ENCODE measurements at places on chromosomes 6 and 20.
A peak's percentile ranks its signal among the peaks of the same experiment; 100 is the strongest.

DNA sequence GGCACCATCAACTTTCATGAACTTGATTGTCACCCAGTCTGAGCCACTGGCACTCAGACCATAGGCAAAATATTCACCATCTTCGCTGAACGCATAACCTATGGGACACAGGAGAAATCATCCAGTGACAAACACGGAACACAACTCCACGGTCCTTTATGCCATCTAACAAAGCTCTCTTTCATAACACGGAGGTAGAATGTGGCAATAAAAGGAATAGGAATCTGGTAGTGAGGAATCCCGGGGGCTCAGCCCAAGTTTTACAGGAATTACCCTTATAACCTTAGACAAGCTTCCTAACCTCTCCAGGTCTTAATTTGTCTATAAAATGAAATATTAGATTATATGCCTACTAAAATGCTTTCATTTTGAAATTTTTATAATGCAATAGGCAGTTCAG, 29.4 kb downstream of the PREP start:
- no peak for DNase-seq

- DNase-seq = no peak
These were observed 39.6 kb upstream of the BLCAP start for GRCh38 chr20:37567331-37567665.

GRCh38 chr20:49136817-49137571, 51.1 kb downstream of the STAU1 start:
- no peak for DNase-seq

DNA sequence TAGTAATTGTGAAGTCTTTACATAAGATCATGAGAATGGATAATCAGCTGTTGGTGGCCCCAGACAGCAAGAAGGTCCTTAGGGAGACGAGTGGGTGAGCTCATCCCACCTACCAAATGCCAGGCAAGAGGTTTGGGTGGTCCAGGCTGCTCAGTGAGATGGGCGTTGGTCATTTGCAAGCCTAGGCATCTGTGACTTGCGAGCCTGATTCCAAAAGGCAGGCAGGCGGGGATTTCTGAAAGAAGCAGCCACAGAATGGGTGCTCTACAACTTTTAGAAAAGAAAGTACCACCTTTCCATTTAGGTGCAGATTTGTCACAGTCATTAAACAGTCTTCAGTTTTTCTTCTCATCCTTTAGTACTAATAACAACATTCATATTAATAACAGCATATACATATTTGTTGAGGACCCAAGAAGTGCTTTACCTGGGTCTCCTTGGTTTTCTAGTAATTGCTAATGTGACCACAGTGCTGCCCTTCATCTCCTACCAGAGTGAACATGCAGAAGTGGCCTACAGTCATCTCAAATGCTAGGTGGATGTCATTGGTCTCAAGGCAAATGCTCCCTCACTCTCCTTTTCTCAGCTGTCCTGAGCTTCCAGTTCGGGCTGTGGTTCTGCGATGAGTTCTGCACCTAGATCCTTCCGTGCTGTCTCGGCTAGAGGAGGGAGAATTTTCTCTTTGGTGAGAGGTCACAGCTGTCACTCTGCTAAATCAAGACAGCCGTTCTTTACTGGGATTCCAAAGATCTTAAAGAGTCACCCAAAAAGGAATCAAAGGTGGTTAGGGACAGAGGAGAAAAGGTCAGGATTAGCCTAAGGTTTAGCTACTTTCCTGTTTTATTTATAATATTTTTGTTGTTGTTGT, 2.7 kb downstream of the WRNIP1 start:
- DNase-seq = no peak

GRCh38 chr6:121274666-121275295, 59.5 kb downstream of the TBC1D32 start:
- DNase-seq = peak; percentile 47

DNA sequence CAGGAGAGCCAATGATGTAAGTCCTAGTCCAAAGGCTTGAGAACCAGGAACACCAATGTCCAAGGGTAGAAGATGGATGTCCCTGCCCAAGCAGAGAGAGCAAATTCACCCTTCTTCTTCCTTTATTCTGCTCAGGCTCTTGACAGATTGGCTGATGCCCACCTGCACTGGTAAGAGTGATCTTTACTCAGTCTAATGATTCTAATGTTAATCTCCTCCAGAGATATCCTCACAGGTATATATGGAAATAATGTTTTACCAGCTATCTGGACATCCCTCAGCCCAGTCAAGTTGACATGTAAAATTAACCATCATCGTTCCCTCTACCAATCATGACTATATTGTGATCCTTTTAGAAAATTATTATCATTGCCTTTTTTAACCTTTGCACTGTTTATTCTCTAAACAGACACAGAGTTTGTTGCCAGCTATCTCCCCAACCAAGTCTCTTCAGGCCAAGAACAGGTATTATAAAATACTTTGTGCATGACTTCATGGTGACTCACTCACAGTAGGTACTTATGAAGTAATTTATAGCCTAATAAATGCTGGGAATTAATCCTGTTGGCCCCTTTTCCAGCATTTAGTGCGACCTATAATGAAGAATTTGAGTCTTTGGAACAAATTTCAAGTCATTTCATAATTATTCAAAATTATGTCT, 26.2 kb upstream of the TSHZ2 start:
- DNase-seq = no peak

GRCh38 chr6:77019081-77019480, 444.2 kb downstream of the HTR1B start:
- no peak for DNase-seq

DNA sequence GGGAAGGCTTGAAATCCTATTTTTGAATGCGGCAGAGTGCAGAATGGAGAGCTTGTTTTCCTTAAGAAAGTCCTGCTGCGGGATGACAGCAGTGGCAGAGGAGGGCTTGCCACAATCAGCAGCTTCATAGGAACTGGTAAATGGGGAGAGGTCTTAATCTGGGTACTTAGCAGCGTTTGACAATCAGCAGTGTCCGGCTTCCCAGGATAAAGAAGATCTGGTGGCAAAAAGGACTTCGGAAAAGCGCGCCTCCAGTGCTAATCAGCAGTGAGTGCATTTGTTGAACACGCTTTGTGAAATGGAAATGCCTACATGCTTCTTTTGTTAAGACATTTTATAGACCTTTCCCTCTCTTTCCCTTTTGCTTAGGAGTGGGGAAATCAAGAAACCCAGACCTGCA, 735.7 kb downstream of the QKI start:
- DNase-seq = no peak

GRCh38 chr6:2582268-2582667, 168.5 kb downstream of the MYLK4 start:
- DNase-seq = no peak

- DNase-seq = peak; percentile 82
These were observed 56.2 kb upstream of the EDN1 start for GRCh38 chr6:12233693-12234571.

- DNase-seq = peak; percentile 35
These were observed 36.8 kb downstream of the NCR2 start for GRCh38 chr6:41371992-41372831.

DNA sequence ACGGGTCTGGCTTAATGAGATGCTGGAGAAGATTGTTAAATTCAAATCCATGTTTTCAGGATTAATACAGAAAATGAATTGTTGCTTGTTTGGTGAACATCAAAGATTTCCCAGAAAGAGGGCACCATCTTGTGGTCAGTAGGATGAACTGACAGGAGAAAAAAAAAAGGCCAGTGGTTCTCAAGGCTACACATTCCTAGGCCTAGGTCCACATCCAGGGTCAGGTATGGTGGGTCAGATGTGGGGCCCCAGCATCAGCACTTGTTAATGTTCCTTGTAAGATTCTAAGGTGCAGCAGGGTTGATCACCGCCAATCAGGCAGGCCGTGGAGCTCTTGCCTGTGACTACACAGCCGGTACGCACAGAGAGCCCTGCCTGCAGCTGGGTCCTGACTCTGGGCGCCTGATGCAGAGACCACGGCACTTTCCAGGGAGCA, 34.0 kb upstream of the FOXO3 start:
- DNase-seq = peak; percentile 39

DNA sequence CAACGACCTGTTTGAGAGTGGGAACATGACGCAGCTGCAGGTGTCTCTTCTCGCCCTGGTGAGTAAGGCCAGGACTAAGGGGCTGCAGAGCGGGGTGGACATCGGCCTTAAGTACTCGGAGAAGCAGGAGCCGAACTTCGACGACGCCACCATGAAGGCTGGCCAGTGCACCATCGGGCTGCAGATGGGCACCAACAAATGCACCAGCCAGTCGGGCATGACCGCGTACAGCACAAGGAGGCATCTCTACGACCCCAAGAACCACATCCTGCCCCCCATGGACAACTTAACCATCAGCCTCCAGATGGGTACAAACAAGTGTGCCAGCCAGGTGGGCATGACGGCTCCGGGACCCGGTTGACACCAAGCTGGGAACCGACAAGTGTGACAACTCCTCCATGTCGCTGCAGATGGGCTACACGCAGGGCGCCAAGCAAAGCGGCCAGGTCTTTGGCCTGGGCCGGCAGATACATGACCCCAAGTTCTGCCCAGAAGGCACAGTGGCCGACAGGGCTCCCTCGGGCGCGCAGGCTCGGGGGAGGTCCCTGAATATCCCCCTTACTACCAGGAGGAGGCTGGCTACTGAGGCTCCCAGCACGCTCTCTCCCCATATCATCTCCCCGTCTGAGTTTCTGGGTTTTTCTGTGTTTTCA, 15.9 kb upstream of the AMD1 start:
- no peak for DNase-seq

DNA sequence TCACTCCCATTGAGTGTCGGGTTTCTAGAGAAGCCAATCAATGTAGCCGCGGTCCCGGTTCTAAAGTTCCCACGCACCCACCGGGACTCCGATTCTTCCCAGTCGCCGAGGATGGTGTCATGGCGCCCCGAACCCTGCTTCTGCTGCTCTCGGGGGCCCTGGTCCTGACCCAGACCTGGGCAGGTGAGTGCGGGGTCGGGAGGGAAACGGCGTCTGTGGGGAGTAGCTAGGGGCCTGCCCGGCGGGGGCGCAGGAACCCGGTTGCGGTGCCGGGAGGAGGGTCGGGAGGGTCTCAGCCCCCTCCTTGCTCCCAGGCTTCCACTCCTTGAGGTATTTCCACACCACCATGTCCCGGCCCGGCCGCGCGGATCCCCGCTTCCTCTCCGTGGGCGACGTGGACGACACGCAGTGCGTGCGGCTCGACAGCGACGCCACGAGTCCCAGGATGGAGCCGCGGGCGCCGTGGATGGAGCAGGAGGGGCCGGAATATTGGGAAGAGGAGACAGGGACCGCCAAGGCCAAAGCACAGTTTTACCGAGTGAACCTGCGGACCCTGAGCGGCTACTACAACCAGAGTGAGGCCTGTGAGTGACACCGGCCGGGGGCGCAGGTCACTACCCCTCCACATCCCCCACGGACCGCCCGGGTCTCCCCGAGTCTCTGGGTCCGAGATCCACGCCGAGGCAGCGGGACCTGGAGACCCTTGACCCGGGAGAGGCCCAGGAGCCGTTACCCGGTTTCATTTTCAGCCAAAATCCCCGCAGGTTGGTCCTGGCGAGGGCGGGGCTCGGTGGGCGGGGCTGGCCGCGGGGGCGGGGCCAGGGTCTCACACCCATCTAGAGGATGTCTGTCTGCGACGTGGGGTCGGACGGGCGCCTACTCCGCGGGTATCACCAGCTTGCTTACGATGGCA, 35.2 kb upstream of the HLA-G start:
- DNase-seq = no peak

DNA sequence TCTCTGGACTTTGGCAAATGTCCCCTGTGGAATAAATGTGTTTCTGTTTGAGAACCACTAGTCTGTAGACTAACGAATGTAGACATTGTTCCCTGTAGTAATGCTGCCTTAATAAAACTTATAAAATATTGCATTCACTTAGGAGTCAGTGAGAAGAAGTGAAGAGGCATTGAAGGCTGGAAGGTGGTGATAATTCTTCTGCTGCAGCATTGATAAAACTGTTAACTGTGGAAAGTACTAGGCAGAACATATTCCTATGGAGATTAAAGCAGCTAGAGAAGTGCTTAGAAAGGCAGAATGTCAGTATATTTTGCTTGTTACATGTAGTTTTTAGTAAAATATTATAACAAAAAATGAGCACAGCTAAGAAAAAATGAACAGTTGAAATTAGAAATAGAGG, 4.8 kb downstream of the PGK2 start:
- DNase-seq = no peak

GRCh38 chr6:135876058-135876457, 24.6 kb downstream of the PDE7B start:
- no peak for DNase-seq

DNA sequence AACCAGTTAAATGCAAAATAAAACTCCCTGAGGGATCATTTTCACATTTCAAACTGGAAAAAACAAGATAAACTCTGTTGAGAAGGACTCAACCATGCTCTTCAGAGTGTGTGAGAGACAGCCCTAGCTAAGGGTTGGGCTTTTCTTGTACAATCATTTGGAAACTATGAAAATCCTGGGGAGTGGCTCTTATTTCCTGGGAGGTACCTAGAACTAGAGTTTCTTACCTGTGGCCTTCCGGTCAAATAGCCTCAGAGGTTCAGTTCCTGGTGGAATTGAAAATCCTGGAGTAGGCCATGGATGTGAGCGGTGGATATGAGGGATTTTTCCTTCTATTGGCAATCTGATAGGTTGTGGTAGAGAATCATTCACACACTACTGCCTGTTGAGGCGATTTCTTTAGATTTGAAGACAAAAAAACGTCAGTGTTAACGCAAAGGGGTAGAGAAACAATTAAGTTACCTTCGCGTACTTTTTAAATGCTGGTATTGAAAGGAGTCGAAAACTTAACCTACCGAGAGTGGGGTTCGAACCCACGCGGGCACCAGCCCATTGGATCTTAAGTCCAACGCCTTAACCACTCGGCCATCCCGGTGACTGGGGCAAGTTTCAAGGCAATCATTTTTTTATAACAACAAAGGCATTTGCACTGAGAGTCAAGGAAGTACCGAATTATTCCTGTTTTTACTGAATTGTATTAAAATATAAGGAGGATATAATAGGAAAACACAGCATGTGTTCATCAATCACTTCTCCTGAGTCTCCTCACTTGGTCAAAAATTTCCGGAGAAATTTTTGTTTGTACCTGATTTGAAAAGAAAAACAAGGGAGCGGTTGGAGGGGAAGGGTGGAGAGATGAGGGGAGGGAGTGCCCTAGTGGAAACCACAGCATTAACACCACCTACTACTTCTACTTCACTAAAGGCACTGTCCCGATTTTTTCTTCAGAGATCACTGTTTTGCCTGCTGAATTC, 191.3 kb downstream of the OR2B2 start:
- DNase-seq = peak; percentile 17
